ENCODE measurements at places on chromosomes 4 and X. TPM values are rescaled to one million over a fixed set of nuclear protein-coding genes. Genes with fewer than 3 reads are reported as not detected.

Gene SULT1B1
- not detected for total RNA-seq

DNA sequence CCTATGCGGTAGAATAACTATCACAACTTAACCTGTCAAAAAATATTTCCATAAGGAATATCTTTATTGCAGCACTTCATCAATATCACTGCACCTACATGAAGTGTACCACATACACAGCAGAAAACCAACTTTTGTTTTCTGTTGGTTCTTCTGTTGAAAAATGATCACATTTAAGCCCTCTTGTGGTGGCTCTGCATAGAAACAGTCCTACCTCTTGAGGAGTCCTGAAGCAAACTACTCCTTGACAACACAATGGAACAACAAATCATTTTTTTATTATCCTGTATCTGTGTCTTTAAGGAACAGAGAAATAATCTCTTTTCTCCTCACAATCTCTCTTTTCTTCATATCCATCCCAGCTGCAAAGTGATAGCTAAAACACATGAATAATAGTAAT is 39.8 kb upstream of the ATOH1 start:
- no peak for DNase-seq
- H3K4me1 ChIP-seq, result no peaks in the 10 kb centered on the region
- H3K36me3 ChIP-seq, result no peaks in the 10 kb centered on the region
- no peaks in the 10 kb centered on the region for H3K27me3 ChIP-seq
- H3K27ac ChIP-seq, result no peak overlapping the region
- H3K4me3 ChIP-seq, result no peak overlapping the region

Gene IGSF1
- 0.08 TPM for total RNA-seq

Gene GLRA3
- not detected for total RNA-seq

Gene STPG2
- total RNA-seq, result 0.13 TPM

DNA sequence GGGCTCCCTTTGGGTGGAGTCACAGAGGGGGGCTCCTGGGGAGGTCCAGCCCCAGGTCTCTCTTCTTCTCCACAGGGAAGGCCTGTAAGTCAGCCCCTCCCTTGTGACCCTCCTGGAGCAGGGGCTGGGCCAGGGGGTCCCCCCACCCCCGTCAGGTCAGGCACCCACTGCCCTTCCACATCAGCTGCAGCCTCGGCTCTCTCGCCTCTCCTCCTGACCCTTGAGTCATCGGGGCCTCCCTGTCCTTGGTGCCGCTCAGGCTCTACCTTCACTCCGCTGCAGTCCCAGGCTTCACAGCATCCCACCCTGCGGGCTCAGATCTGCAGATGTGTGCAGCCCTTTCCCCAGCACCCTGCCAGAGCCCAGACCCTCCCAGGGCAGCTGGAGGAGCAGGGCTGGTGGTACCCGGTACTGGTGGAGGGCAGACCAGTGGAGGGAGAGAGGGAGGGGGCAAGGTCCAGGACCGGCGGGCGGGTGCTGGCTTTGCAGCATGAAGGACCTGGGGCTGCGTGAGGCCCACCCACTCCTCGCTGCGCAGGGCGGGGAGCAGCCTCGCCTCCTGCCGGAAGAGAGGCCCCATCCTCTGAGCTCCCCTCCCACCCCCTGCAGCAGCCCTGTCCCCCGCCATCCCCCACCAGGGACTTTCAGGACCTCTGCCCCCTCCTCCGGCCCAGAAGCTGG is 117.1 kb downstream of the FAM53A start:
- no peak overlapping the region for H3K27ac ChIP-seq
- no peaks in the 10 kb centered on the region for H3K27me3 ChIP-seq
- no peak for DNase-seq
- no peaks in the 10 kb centered on the region for H3K36me3 ChIP-seq

Gene RHOXF2
- not detected for total RNA-seq

GRCh38 chr4:41579526-41579925 is 41.6 kb downstream of the LIMCH1 start:
- no peak overlapping the region for H3K27ac ChIP-seq
- no peaks in the 10 kb centered on the region for H3K4me1 ChIP-seq
- no peaks in the 10 kb centered on the region for H3K27me3 ChIP-seq
- H3K36me3 ChIP-seq, result no peaks in the 10 kb centered on the region
- H3K4me3 ChIP-seq, result no peak overlapping the region

Gene MTMR8
- total RNA-seq, result 3.3 TPM

Gene TMEM31
- total RNA-seq, result not detected

DNA sequence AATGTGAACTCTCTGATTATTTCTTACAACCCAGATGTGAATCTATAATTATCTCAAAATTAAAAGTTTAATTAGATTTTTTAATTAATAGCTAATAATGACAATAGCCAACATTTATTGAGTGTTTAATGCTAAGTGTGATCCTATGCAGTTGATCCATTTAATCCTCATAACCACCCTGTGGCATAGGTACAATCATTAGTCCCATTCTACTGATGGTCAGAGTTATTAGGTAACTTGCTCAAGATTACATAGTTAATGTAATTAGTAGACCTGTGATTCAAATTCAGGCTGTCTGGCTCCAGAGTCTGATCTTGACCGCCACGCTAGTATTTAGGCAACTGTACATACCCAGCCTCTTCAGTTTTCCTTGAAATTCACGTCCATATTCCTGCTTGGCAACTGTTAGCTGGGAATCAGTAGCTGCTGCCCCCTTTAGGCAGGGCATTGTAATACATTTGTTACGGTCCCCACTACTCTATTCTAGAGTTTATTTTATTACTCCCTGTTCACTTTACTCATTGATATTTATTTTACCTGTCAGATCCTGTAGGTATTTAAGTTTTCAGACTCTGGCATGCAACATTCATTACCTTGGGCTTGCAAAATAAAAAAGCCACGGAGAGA is 20.6 kb upstream of the TEC start:
- H3K4me3 ChIP-seq, result no peak overlapping the region
- no peaks in the 10 kb centered on the region for H3K27me3 ChIP-seq
